ENCODE measurements at places on chromosomes 2 and 18.

- DNase-seq, result no peak
Observed at GRCh38 chr18:69992776-69993175, 45.1 kb upstream of the CD226 start.

DNA sequence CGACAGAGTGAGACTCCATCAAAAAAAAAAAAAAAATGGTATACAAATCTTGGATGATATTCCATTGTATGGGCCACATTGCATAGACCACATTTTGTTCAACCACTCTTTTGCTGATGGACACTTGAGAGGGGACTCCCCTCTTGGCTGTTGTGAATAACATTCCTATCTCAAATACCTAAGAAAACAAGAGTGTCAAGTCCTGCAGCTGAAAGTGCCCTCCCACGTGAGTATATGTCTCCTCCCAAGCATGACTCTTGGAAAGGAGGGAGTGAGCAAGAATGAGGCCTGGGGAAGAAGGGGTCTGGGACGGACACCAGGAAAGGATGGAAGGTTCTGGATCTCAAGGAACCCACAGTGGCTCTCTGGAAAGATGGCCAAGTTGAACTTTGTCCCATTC lies 36.0 kb upstream of the NPAS2 start:
- DNase-seq, result no peak

DNA sequence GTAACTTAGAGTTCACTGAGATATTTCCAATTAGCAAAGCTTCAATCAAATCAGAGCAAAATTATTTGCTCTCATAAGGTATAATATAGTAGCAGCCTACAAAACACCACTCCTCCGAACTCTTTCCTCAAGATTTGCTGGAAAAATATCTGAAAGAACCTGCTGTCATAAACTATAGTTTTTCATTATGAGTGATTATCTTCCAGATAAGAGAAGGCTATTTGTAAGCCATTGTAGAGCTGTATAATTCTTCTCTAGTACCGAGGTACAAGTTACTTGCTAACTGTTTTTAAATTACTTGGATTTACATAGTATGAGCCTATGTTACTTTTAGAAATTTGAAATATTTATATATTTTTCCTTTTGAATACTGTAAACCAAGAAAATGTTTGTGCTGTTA lies 2.1 kb downstream of the NDC80 start:
- no peak for DNase-seq

DNA sequence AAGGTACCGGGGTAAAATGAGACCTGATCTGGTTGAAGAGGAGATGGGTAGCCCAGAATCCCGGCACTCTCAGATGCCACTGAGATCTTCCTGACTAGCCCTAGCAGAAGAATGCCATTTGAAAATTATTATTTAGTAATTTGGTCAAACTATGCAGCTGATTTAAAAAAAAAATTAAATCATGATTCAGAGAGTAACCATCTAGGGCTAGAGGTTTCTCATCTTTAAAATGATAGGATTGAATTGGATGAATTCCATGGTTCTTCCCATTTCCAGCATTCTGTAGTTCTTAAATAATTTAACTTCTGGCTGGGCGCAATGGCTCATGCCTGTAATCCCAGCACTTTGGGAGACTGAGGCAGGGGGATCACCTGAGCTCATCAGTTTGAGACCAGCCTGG lies 106.1 kb downstream of the MYO1B start:
- no peak for DNase-seq

GRCh38 chr2:46787364-46787763 lies 128.2 kb downstream of the MCFD2 start:
- no peak for DNase-seq

GRCh38 chr2:65798641-65799040 lies 366.2 kb upstream of the SPRED2 start:
- no peak for DNase-seq

All from neuronal stem cell (in vitro differentiated cells).